ENCODE measurements at places on chromosomes 4 and X.

DNA sequence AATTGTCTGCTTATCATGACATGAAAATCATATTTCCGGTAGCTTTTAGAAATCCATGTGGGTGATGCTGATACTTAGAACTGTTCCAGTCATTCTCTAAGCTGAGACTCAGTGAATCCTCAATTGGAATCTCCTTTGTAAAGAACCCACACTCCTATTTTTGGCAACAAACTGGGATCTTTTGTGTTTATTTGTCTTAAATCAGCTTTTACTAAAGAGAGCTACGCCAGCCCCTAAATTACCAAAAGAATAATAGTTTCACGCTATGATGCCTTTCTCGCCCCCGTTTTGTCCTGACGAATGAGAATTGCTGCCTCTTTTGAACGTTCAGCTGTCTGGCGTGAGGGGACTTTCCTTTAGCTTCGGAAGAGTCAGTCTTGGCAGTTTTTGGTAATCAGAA is 195.9 kb downstream of the SHOX start:
- no peak for DNase-seq

DNA sequence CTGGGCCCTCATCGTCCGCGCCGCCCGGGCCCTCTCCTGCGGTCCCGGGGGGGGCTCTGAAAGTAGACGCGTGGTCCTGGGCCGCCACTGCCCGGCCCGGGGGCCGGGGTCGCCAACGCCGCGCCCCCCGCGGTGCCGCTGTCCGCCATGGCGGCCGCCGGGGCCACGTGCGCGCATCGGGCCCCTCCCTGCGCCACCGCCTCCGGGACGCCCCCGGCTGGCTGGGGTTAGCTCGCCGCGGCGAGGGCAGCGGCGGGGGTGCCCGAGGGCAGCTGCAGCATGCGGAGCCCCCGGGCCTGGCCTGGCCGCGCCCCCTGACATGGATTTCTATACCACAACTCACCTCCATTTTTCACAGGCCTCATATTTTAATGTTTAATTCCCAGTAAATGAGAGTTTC is 61.8 kb downstream of the ELF2 start:
- no peak for DNase-seq

GRCh38 chr4:15636818-15637217 is 18.3 kb downstream of the FBXL5 start:
- no peak for DNase-seq

- peak; percentile 80 for DNase-seq
These were observed at the start of gene PLXNB3 for GRCh38 chrX:153763989-153764755. Gene PLXNB3 (plus strand): TSS chrX:153764249. CDS start chrX:153765536, 1,287 bp downstream.

Measured in hematopoietic multipotent progenitor cell treated with erythropoietin and hydrocortisone succinate and interleukin-3 and kit ligand, for 6 days (in vitro differentiated cells).